Renal pelvis (tissue), 12 donors: ENCODE measurements at places on chromosomes 13 and 19. TPM values are rescaled to one million over a fixed set of nuclear protein-coding genes. Genes with fewer than 3 reads are reported as not detected.
A peak's percentile ranks its signal among the peaks of the same experiment; 100 is the strongest.

DNA sequence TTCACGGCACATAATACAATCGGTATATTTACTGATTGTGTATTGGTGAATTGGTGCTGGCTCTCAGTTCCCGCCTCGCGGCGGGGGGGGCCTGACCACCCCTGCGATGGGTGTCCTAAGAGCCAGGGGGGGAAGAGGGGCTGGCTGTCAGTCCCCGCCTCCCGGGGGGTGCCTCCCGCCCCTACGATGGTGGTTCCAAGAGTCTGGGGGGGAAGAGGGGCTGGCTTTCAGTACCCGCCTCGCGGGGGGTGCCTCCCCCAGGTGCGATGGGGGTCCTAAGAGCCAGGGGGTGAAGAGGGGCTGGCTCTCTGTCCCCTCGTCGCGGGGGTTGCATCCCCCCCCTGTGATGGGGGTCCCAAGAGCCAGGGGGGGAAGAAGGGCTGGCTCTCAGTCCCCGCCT, 2321.8 kb upstream of the PCDH20 start:
- no peak for DNase-seq

DNA sequence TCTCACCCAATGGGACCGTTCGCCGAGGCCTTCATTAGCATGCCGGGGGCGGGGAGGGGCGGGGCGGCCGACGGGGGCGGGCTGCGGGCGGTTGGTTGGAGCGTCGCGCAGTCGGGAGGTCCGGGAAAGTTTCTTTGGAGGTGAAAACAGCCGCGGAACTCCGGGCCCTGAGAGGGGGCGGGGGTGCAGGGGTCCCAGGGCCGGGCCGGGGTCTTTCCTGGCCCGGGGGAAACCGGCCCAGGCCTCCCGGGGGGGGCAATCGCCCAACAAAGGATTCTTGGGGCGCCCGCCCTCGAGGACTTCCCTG, at the start of gene HMG20B:
Gene HMG20B, plus strand, starts transcription at position 90 of the 307 bp plus-strand sequence. CDS start 366 bp downstream, outside the sequence.
- DNase-seq: no peak

- no peak for DNase-seq
These were observed 13.0 kb upstream of the SPC24 start for GRCh38 chr19:11168568-11168967.

DNA sequence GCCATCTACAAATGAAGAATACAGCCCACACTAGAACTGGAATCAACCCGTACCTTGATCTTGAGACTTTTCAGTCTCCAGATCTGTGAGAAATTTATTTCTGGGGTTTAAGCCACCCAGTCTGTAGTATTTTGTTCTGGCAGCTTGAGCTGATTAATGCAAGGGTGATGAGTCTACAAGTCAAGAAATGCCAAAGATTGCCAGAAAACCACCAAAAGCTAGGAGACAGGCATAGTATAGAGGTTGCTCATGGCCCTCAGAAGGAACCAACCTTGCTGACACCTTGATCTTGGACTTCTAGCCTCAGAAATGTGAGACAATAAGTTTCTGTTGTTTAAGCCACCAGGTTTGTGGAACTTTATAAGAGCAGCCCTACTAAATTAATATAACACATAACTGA, 428.2 kb upstream of the KLF12 start:
- DNase-seq: no peak

GRCh38 chr13:45607931-45608330, 7.6 kb downstream of the ERICH6B start:
- no peak for DNase-seq

DNA sequence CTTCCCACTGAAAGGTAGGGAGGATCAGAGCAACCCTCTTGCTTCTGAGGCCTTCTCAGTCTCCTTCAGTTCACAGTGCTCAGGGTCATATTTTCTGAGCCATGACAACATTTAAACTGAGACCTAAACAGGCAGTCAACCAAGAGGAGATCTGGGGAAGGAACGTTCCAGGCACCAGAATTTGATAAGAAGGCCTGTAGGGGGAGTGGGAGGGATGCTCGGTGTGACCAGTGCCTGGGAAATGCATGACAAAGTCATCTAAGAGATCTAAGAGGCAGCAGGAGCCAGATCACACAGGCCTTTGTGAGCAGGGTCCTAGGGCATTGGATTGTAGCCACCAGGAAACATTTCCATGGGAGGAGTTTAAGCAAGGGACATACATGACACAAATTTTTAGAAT, 71.6 kb downstream of the SHISA2 start:
- peak; percentile 58 for DNase-seq

DNA sequence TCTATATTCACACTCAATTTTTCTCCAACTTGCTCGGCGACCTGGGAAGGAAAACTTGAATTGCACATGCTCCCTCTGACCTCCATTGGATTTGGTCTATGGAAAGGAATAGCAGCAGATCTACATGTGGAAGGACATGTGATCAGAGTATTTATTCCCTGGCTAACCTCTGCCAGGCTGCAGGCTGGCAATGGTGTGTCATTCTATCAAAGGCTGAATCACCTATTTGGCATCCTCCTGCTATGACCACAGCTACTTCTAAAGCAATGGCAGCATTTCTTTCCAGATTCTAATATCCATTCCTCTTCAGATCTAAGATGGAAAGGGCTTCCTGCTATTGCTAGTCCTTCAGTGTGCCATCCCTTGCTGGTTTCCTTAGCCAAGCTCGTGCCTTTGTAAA, 144.3 kb upstream of the FREM2 start:
- DNase-seq: no peak

DNA sequence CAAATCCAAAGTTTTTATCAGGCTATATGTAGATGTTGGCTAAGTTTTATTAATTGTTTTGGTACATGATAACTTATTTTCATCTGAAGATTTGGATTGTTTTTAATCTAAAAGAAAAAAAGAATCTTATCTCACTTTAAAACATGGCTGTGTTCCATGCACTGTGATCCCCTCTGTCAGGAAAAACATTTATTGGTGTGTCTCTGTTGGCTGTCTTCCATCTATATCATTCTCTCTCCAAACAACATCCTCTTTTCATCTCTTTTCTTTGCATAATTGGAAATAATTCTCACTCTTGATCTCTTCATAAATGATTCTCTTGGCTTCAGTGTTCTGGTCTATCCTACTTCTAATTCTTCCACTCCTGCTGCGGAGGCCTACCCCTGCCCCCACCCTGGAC, 4.2 kb downstream of the NALCN start:
- DNase-seq: no peak

DNA sequence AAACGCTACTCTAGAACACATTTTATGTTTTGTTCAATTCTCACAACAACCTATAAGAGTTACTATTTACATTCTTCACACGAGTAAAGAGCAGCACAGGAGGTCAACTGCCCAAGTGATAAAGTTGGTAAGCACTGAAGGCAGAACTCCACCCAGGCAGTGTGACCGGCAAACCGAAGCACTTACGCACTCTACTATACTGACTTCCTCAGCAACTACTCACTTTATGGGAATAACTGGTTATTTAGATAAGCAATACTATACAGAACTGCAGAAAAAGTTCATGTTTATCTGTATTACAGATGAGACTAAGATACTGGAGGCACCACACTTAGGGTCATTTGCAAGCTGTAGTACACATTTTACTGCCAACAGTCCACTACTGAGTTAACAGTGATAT, 28.8 kb downstream of the FOXO1 start:
- no peak for DNase-seq

DNA sequence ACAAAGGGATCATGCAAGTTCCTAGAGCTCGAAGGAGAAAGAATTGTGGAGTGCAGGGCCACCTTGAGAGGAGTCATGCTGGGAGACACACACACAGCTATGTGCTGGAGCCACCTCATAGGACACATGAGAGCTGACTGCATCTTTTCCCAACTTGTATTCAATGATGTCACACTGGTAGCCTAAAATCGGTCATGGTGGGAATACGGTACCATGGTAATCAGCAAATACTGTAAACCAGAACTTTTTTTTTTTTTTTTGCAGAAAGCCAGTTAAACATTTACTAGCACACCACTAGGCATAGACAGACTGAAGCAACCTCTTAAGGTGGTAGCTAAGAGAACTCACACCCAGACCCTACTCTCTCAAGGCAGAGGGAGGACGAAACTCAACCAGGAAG, 47.0 kb upstream of the INTS6 start:
- no peak for DNase-seq

GIPR gene
- 0.48 TPM for polyA plus RNA-seq

GRCh38 chr13:52162279-52163101, 3.1 kb upstream of the NEK3 start:
- DNase-seq: no peak

GRCh38 chr13:109610517-109610916, 175.9 kb downstream of the IRS2 start:
- no peak for DNase-seq

C19orf47 gene
- 15.0 TPM for polyA plus RNA-seq

DNA sequence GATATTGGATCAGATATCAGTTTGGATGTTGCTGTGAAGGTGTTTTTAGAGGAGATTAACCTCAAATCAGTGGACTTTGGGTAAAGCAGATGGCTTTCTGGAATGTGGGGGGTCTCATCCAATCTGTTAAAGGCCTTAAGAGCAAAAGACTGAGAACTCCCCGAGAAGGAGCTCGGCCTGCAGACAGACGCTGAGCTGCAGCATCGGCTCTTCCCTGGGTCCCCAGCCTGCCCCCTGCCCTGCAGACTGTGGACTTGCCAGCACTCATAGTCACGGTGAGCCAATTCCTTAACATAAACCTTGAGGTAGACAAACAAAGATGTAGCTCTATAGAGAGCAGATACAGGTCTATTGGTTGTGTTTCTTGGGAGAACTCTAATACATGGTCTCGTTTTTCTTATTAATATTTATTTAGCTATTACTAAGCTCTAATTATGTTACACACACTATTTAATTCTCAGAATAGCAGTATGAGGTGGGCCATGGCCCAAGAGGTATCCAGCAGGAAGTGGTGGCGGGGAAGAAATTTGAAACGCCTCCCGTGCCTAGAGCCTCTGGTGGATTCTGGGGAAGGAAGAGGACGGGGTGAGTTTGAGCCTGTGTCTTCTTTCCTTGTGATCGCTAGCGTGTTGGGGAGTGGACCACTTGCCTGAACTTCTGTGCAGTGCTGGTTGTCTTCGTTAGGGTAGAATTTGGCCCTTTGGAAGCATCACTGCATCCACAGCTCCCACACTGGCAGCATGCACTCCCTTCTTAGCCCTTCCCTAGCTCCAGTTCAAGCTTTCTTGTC, 305.3 kb downstream of the TEX29 start:
- no peak for DNase-seq
